ENCODE measurements at places on chromosomes 12 and 14.

DNA sequence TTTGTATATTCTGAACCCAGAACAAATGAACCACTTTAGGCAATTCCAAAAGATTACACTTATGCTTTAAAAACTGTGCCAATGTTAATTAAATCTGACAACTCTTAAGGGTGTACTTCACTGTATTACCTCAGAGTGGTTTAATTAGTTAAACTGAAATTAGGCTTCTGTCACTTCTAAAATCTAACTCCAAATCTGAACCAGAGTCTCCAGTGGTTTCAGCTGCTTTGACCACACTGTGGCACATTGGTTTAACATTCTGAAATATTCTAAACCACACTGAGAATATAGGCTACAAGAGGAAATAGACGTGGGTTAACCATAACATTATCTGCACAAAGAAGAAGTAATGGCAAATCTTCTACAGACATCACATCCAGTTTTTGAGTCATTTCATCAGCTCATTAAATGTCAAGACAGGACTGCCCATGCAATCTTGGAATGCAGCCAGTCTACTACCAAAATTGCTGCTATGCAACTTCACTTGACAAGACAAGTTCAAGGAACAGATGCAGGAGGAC lies 94.8 kb downstream of the LRP6 start:
- no peak for DNase-seq

DNA sequence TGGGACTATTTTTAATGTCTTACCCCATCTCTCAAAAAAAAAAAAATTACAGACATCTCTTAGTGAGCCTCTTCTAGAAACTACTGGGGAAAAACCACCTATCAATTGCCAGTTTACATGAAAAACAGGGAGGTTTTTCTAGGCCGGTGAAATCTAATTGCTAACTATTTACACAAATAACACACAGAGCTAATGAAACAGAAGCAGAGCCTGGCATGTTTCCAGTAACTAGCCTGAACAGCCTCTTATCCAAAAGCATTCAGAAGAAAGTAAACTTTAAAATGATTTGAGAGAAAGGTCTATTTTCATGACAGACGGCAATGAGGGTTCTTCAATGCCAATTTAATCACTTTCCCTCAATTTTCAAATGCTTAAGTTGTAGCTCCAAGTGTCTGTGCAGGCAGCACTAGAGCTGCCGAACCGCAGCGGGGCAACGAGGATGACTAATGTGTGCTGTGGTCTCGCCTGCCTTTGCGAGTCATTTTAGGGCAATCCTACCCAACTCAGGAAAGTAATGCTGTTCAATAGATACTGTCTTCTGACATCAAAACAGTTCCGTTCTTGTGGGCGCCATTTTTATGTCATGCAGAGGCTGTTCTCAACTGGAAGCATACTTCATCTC lies 84.6 kb downstream of the SETD3 start:
- DNase-seq = peak; percentile 21

- DNase-seq = no peak
Observed at GRCh38 chr14:29724991-29725390, 202.7 kb downstream of the PRKD1 start.

DNA sequence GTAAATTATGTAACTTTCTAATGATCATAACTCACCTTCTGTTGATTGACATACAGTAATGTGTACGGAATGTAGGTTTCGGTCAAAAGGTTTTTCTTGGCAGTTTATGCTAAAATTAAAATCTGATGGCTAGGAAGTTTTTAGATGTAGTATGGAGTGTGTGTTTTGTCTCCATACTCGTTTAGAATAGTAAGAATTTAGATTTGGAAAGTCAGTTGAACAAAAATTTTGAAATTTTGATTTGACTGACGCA lies 859 bp downstream of the PALS1 start:
- DNase-seq = no peak

GRCh38 chr12:630656-631632 lies 32.3 kb downstream of the NINJ2 start:
- DNase-seq = peak; percentile 74

DNA sequence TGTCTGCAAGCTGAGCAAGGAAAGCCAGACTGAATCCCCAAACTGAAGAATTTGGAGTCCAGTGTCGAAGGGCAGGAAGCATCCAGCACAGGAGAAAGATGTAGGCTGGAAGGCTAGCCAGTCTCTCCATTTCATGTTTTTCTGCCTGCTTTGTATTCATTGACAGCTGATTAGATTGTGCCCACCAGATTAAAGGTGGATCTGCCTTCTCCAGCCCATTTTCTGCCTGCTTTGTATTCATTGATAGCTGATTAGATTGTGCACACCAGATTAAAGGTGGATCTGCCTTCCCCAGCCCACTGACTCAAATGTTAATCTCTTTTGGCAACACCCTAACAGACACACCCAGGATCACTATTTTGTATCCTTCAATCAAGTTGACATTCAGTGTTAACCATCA lies 85.3 kb downstream of the PLBD1 start:
- no peak for DNase-seq

DNA sequence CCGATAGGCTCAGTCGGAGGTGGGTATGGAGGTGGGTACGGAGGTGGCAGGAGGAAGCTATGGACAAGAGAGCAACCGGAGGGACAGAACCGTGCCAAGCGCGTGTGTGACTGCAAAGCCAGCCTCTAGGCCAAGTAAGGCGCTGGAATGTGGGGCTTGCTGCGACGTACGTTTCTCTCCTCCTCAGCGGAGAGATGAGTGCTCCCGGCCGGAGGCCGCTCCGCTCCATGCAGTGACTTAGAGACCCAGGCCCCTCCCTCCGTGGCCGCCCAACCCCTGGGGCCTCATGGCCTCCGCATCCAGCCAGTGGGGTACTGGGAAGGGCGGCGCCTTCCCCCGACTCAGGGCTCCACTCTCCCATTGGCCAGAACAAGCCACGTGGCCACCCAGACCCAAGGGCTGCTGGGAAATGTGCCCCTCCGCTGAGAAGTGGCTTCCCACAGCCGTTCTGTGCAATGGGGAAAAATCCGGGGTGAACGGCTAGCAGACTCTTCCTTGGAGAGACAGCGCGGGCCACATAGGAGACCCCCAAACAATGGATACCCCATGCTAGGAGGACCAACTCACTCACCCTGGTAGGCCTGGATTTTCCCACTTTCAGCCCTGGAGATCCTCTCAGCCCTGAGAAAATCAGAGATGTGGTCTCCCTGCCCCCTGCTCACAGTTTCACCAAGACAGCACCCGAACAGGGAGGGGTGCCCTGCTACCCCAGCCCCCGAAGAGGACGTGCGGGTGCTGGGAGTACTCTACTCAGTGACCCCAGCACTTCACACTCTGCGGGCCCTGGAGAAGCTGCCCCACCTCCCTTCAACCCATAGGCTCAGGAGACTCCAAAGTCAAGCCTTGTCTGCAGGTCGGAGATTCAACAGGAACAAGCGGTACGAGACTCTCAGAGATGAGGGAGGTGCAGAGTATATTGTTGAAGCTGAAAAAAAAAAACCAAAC lies 66.7 kb downstream of the RIMBP2 start:
- no peak for DNase-seq

- no peak for DNase-seq
Observed at GRCh38 chr12:77891518-77892147, 60.9 kb downstream of the NAV3 start.

GRCh38 chr14:75404847-75405246 lies 23.0 kb upstream of the JDP2 start:
- DNase-seq = no peak

- no peak for DNase-seq
Observed at GRCh38 chr12:129635021-129635685, 268.7 kb downstream of the TMEM132D start.

GRCh38 chr14:104290058-104290667 lies 151.8 kb downstream of the KIF26A start:
- no peak for DNase-seq

GRCh38 chr12:126457776-126458175 lies 1392.5 kb downstream of the AACS start:
- no peak for DNase-seq

DNA sequence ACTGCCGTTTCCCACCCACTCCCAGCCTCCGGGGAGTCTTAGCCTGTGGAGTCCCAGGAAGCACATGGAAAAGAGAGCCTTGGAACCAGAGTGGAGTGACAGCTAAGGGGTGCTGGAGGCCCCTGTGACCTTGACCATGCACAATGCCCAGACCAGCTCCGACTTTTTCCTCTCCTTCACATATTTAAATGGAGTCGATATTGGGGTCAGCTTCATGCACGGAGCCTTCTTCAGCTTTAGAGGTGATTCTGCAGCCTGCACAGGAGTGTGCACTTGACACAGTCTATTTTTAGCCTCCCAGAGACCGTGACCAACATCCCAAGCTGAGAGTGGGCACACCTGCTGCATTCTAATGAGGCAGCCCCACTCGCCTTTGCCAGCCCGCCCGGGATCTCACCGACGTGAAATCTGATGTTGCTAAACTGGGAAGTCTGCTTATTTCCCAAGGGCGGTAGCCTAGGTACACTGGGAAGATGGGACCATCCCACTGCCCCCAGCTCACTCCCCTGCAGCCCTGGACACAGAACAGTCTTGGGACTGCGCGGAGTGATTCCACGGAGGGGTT lies 47.5 kb downstream of the PRMT8 start:
- DNase-seq = no peak

GRCh38 chr12:64627771-64628170 lies 17.5 kb downstream of the RASSF3 start:
- no peak for DNase-seq

GRCh38 chr12:48084066-48084465 lies 21.8 kb downstream of the SENP1 start:
- DNase-seq = no peak

GRCh38 chr14:69606258-69607184 lies 4.9 kb upstream of the SUSD6 start:
- no peak for DNase-seq

DNA sequence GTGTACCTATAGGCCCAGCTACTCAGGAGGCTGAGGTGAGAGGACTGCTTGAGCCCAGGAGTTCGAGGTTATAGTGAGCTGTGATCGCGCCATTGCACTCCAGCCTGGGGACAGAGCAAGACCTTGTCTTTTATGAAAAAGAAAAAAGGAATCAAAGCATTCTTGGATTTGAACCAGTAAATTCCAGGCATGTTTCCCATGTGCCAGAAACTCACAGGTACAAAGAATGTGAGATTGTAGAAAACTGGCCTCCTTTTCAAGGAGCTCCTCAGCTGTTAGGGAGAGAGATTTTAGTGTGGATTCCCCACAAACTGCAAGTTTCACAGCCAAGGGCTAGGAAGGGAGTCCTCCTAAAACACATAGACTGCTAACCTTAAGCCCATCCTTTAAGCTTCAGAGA lies 95.0 kb downstream of the FOXN4 start:
- DNase-seq = no peak

- no peak for DNase-seq
Observed at GRCh38 chr12:63348556-63348955, 197.6 kb upstream of the AVPR1A start.

DNA sequence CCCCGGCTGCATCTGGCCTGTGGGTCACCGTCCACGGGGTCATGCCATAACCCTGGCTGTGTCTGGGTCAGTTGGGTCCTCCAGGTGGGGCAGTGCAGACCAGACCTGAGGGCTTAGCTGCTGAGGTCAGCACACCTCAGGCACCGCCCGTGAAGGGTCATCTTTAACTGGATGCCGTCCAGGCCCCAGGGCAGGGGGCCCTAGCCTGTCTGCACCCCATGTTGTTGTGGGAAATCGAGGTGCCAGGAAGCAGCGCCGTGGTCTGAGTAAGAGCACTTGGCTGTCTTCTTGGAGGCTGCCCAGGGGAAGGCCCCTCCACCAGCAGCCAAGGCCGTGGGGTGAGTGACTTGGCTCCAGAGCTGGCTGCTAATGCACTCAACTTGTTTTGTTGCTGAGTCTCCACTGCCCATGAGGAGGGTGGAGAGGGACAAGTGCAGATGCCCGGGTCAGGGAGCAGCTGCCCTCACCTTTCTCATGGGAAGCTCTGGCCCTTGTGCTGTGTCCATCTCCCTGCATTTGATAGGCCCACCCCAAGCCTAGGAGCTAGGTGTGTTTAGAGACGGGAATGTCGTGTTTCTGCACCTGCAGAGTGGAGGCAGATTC lies 317.2 kb downstream of the TMEM121 start:
- DNase-seq = no peak

GRCh38 chr12:59382282-59383078 lies 213.3 kb upstream of the SLC16A7 start:
- DNase-seq = no peak

DNA sequence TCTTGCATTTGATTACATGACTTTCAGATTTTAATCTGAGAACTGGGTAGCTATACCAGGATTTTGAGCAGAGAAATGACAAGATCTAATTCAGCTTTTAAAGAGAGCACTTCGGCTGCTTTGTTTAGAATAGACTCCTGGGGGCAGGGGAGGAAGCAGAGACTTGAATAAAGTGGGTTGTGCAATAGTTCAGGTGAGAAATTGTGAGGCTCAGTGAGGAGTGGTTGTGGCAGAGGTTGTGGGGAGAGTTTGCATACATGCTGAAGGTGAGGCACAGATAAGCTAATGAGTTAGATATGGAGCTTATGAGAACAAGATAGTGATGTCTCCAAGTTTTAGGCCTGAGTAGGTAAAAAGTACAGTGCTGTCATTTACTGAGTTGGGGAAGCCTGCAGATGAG lies 281.4 kb downstream of the FLRT2 start:
- DNase-seq = no peak

GRCh38 chr14:80275208-80275850 lies 64.0 kb upstream of the DIO2 start:
- no peak for DNase-seq

GRCh38 chr12:123102366-123102765 lies 48.5 kb downstream of the PITPNM2 start:
- DNase-seq = no peak

GRCh38 chr12:2378835-2379330 lies 326.1 kb downstream of the CACNA1C start:
- DNase-seq = no peak

DNA sequence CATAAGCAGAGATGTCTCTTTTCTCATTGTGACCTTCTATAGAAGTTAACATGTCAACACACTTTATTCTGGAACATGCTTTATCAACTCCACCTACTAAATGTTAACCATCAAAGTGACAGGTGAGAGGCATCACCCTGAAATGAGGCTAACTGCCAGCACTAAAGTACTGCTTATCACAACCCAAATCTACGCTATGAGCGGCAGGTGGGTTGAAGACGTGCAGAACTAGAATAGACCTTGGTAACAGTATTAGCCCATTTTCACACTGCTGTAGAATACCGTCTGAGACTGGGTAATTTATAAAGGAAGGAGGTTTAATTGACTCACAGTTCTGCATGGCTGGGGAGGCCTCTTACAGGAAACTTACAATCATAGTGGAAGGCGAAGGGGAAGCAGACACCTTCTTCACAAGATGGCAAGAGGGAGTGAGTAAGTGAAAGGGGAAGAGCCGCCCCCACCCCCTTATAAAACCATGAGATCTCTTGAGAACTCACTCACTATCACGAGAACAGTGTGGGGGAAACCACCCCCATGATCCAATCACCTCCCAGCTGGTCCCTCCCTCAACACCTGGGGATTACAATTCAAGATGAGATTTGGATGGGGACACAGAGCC lies 359.0 kb downstream of the SEC23A start:
- DNase-seq = no peak

GRCh38 chr14:35020713-35021112 lies 25.4 kb upstream of the FAM177A1 start:
- DNase-seq = no peak
